ENCODE measurements at places on chromosomes 11 and 22. TPM values are rescaled to one million over a fixed set of nuclear protein-coding genes. Genes with fewer than 3 reads are reported as not detected.

DNA sequence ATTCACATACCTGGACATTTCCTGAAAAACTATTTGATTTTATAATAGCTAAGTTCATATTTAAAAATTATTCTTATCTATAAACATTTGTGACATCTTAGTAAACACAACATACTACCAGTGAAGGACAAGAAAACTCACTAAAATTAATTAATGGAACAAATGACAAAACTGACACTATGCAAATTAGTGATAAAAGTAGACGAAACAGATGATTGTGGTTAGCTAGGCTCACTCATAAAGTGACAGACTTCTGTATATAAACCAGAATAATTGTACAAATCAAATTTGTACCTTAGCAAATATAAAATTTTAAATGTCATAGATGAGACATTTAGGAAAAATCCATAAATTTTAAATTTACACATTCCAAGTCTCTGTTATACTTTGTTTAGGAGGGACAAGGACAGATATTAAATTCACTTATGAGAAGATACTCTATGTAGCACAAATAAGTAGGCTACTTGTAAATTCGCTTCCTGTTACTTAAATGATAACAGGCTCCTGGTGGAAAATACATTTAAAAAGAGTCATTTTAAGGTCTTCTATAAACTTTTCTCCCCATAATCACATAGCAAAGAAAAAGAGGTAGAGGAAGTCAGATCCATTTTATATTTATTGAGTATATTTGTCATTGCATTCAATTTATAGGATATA lies 81.2 kb downstream of the KIF18A start:
- H3K4me1 ChIP-seq, result no peaks in the 10 kb centered on the region
- H3K27me3 ChIP-seq, result no peaks in the 10 kb centered on the region
- no peak overlapping the region for H3K4me3 ChIP-seq
- DNase-seq, result no peak
- no peak overlapping the region for H3K27ac ChIP-seq
- no peaks in the 10 kb centered on the region for H3K36me3 ChIP-seq

PIH1D2 gene
- total RNA-seq, result not detected

- no peak for DNase-seq
- H3K4me1 ChIP-seq, result no peaks in the 10 kb centered on the region
- H3K27me3 ChIP-seq, result no peaks in the 10 kb centered on the region
- no peak overlapping the region for H3K4me3 ChIP-seq
- H3K27ac ChIP-seq, result no peak overlapping the region
- no peaks in the 10 kb centered on the region for H3K36me3 ChIP-seq
Observed at GRCh38 chr11:34408580-34409172, 30.1 kb upstream of the CAT start.

- no peak overlapping the region for H3K27ac ChIP-seq
- H3K27me3 ChIP-seq, result no peaks in the 10 kb centered on the region
- H3K4me1 ChIP-seq, result no peaks in the 10 kb centered on the region
- no peak overlapping the region for H3K4me3 ChIP-seq
Observed at GRCh38 chr11:107217444-107217843, 199.2 kb upstream of the GUCY1A2 start.

DNA sequence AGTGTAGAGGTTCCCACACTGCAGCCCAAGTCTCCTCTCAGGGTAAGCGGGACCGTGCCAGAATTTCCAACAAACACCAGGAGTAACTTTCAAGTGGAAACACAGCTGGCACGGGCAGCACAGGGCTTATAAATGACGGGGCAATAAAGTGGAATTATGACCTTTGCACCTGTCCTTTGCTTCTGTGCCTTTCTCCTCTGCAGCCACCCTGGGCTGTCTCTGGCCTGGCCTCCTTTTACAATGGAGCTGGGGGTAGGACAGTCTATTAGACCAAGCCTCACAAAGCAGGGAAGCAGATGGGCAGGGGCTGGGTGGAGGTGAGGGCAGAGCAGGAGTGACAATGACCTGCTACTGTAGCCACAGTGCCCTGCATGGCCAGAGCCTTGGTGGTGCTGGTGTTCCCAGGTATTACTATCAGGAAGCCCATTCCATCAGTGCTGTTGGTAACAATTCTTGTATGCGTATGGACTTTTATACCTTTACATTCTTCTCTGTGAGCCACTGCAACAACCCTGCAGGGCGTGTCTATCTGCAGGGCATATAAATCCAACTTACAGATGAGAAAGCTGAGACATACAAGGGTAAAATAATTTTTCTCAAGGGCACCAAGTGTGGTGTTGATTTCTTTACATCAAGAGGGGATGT lies 387.8 kb downstream of the CTTN start:
- H3K4me1 ChIP-seq, result no peaks in the 10 kb centered on the region
- H3K27ac ChIP-seq, result no peak overlapping the region
- no peaks in the 10 kb centered on the region for H3K27me3 ChIP-seq
- DNase-seq, result no peak

ZNF215 gene
- 0.10 TPM for total RNA-seq

DNA sequence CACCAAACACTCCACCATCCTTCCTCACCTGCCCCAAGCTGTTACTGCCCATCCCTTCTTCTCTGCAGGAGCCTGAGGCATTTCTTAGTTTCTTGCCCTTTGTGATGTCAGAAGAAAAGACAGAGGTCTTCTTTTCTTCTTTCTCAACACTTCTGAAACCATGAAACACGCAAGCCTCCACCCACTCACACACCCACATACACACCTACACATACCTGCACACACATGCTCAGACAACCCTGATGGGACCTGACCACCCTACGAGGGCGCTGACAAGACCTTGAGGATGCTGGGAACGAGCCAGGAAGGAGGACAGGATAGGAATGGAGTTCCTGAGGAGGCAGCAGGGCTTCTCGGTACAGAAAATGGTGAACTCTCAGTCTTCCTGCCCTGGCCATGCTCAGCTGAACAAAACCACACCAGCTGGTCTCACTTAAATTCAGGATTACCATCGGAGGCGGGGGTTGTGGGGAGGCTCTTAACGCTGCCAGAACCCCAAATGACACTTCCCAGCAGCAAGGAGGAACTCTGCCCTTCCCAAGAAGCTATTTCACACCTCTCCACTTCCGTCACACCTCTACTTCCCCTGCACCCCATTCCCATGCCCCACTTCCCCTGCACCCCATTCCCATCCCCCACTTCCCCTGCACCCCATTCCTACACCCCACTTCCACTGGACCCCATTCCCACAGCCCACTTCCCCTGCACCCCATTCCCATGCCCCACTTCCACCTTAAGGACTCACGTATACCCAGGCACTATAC lies 41.0 kb downstream of the CSF2RB start:
- peaks cover 40% of the 10 kb centered on the region for H3K27me3 ChIP-seq
- DNase-seq, result no peak
- H3K4me1 ChIP-seq, result no peaks in the 10 kb centered on the region
- H3K27ac ChIP-seq, result no peak overlapping the region
- H3K36me3 ChIP-seq, result no peaks in the 10 kb centered on the region

- H3K4me1 ChIP-seq, result no peaks in the 10 kb centered on the region
- no peak for DNase-seq
- no peak overlapping the region for H3K27ac ChIP-seq
- H3K27me3 ChIP-seq, result no peaks in the 10 kb centered on the region
- no peaks in the 10 kb centered on the region for H3K36me3 ChIP-seq
Observed at GRCh38 chr11:41286751-41287150, 172.7 kb downstream of the LRRC4C start.

CD3G gene
- total RNA-seq, result 171 TPM

DNA sequence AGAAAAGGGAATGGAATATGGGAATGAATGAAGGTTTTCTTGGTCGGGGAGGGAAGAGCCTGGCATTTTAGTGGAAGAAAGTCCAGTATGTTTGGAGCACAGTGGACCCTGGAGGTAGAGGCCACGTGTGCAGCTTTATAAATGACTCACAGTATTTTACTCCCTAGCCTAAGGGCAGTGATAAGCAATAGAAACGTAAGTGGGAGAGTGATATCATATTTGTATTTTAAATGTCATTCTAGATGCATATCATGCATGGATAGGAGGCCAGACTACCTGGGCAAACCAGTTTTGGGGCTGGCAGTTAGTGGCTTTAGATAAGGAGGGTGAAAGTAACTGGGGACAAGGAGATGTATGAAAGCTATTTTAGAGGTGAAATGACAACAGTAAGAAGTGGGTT lies 174.1 kb downstream of the ARHGAP42 start:
- H3K27ac ChIP-seq, result no peak overlapping the region
- no peaks in the 10 kb centered on the region for H3K27me3 ChIP-seq
- DNase-seq, result no peak
- no peaks in the 10 kb centered on the region for H3K36me3 ChIP-seq
- H3K4me3 ChIP-seq, result no peak overlapping the region
- H3K4me1 ChIP-seq, result no peaks in the 10 kb centered on the region

DNA sequence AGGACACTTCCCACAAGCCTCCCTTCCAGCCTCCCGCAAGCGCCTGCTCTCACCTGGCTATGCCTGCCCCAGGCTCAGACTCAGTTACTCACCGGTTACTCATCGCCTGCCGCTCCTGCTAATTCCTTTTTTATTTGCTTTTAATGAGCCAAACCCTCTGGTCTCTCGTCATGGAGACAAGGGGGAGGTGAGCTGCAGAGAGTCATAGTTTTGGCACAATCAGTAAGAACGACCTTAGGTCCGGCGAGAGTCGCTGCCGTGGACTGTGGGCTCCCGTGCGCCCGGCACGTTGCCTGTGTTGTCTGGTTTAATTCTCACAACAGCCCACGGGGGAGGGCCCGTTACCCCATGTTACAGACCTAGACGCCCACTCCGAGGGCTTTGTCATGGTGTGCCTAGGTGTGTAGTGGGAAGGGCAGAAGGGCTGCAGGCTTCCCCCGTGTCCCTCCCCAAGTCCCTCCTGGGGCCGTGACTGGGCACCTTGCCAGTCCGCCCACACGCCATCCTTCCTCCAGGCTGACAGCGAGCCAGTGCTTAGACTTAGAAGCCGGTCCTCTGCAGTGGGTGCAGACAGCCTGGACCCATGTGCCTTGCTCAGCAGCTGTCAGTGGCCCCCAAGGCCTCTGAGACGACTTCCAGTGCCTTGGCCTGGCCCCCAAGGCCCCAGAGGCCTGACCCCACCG lies 42.2 kb downstream of the WNT7B start:
- H3K27me3 ChIP-seq, result peaks cover 71% of the 10 kb centered on the region
- H3K4me1 ChIP-seq, result no peaks in the 10 kb centered on the region
- H3K36me3 ChIP-seq, result no peaks in the 10 kb centered on the region
- H3K27ac ChIP-seq, result no peak overlapping the region
- DNase-seq, result no peak

DNA sequence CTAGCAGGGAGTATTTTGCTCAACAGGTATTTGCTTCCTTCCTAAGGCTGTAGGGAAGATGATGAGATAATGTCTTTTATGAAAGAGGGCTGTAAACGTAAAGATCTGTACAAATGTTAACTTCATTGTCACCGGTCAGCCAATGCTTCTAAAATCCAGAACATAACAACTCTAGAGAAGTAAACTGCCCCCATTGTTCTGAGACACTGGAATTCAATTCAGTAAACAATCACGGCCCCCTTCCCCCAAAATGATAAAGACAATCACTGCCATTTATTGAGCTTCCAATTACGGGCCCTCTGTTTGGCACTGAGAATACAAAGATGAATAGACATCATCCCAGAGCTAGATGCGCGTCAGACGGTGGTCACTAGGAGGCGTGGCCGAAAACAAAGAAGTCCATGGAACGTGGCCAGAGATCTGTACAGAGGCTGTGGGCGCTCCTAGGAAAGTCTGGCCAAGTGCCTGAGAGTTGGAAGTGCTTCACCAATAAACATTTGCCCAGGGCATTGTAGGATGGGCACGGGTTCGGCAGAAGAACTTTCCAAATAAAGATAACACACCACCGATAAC lies 576 bp downstream of the TMEM258 start:
- no peaks in the 10 kb centered on the region for H3K27me3 ChIP-seq
- DNase-seq, result no peak
- H3K4me3 ChIP-seq, result peak overlapping the region; percentile 73

INS gene
- total RNA-seq, result 0.53 TPM

DNA sequence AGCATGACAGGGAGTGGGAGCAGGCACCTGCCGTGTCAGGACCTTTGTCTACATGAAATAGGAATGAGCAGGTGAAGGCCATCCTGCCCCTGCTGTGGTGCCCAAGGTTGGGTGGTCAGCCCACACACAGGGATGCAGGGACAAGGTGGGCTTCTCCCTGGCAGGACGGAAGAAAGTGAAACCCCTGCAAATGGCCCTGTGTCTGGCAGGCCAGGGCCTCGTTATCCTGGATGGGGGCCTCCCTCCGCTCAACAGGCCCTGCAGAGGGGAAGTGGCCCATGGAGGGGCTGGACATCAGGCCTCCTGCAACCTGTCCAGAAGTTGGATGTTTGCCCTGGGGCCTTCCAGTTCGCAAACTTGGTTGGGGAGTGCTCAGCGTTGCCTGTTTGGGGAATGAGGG lies 14.9 kb downstream of the TOB2 start:
- no peaks in the 10 kb centered on the region for H3K27me3 ChIP-seq
- no peak overlapping the region for H3K4me3 ChIP-seq
- no peaks in the 10 kb centered on the region for H3K4me1 ChIP-seq
- peaks cover 58% of the 10 kb centered on the region for H3K36me3 ChIP-seq
- H3K27ac ChIP-seq, result no peak overlapping the region

DNA sequence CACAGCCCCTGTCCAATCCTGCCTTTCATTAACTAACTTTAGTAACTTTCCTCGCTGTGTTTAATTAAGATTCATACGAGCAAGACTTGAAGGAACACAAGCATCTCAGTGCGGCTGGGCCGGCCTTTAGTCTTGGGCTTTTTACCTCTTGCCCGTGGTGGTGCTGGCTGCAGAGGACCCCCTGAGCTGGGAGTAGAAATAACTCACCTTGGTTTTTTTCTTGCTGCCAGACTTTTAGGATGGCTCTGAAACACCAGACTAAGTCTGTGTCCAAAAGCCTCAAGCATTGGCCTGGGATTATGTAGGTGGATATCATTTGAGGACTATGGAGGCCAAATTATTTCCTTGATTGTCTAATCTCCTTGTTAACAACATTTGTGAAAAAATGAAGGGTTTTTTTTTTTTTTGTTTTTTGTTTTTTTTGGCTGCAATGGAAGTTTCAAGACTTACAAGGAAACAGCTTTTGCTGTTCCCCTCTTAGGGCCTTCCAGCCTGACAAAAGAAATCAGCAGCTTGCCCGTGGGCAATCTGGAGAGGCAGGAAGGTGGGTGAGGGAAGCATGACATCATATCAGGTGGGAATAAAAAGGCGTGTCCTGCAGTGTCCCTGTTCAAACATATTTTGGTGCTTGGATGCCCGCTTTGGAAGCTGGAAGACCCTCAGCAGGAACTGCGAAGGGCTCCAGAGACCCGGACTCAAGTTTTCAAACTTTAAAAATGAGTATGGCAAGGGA lies 44.0 kb downstream of the SMIM38 start:
- H3K27ac ChIP-seq, result no peak overlapping the region
- no peaks in the 10 kb centered on the region for H3K4me1 ChIP-seq
- no peak for DNase-seq
- no peak overlapping the region for H3K4me3 ChIP-seq

DNA sequence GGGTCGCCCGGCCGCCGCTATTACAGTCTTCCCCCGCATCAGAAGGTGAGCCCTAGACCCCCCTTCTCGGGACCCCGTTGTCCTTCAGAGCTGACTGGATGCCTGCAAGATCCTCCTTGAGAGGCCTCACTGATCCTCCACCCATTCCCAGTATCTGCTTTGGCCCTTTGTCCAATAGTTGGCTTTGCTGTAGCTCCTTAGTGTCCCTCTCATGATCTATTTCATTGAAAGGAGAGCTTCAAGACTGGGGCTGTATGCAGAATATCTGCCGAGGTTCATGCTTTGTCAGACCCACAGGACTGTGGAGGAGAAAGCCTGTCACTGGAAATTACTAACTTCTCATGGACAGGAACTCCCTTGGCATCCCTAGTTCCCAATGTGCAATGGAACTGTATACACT lies 499 bp downstream of the DLAT start:
- no peak for DNase-seq
- H3K4me3 ChIP-seq, result peak overlapping the region; percentile 90
- H3K4me1 ChIP-seq, result no peaks in the 10 kb centered on the region
- peak overlapping the region; percentile 73 for H3K27ac ChIP-seq
- no peaks in the 10 kb centered on the region for H3K27me3 ChIP-seq
